T-cell (primary cell): ENCODE measurements at places on chromosomes 12 and 14. TPM values are rescaled to one million over a fixed set of nuclear protein-coding genes. Genes with fewer than 3 reads are reported as not detected.

The OAS3 gene
- total RNA-seq: 18.8 TPM

The SDR39U1 gene
- 109 TPM for total RNA-seq

- no peak for DNase-seq
- H3K36me3 ChIP-seq: no peaks in the 10 kb centered on the region
- no peak overlapping the region for H3K4me3 ChIP-seq
- H3K27me3 ChIP-seq: no peaks in the 10 kb centered on the region
These were observed 11.4 kb downstream of the PYGL start for GRCh38 chr14:50932592-50933495.

GRCh38 chr14:57314396-57315089, 45.8 kb downstream of the AP5M1 start:
- no peak for DNase-seq
- no peak overlapping the region for H3K4me3 ChIP-seq

GRCh38 chr12:83615152-83615551, 928.4 kb downstream of the TMTC2 start:
- no peaks in the 10 kb centered on the region for H3K27me3 ChIP-seq
- H3K27ac ChIP-seq: no peak overlapping the region
- no peaks in the 10 kb centered on the region for H3K4me1 ChIP-seq

The EMP1 gene
- total RNA-seq: 4.3 TPM

The KRT78 gene
- not detected for total RNA-seq

GRCh38 chr14:74417201-74417600, 8.8 kb downstream of the SYNDIG1L start:
- peaks cover 6% of the 10 kb centered on the region for H3K27me3 ChIP-seq
- no peaks in the 10 kb centered on the region for H3K36me3 ChIP-seq
- H3K27ac ChIP-seq: no peak overlapping the region
- DNase-seq: no peak
- H3K4me1 ChIP-seq: no peaks in the 10 kb centered on the region
- no peak overlapping the region for H3K4me3 ChIP-seq

The NKX2-8 gene
- total RNA-seq: not detected

DNA sequence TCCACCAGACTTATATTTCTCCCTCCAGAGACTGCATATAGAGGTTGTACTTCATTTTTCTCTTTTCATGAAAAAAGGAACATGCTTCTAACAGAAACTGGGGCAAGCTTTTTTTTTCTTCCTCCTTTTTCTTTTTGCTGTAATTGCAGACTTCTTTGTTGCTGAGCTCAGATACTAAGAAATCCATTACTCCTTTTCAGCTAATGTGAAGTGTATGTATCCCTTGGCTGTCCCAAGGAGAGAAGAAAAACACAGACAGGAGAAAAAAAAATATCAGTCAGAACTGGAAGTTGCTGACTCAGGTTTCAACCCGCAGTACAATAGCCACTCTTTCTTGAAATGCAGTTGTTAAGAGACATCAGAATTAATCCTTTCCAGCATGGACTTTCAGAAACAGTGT, 1248.4 kb downstream of the LRFN5 start:
- no peaks in the 10 kb centered on the region for H3K36me3 ChIP-seq
- no peaks in the 10 kb centered on the region for H3K27me3 ChIP-seq
- no peak overlapping the region for H3K27ac ChIP-seq
- DNase-seq: no peak
- H3K4me3 ChIP-seq: no peak overlapping the region
- no peaks in the 10 kb centered on the region for H3K4me1 ChIP-seq

The GALNT4 gene
- 4.9 TPM for total RNA-seq

DNA sequence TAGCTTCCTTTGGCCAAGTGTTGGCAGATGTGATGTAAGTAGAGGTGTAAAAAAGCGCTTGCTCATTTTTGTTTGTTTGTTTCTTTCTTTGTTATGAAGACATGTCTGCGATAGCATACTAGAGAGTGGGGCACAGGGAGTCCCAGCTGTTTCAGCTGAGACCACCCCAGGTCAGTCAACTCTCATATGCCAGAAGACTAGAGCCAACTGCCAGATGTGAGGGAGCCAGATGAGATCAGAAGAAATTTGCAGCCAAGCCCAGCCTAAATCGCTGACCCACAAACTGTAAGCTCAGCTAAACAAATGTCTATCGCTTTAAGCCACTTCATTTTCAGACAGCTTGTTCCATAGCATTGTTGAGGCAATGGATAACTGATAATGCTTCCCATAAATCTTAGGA, 397.1 kb downstream of the APAF1 start:
- H3K27ac ChIP-seq: no peak overlapping the region
- H3K4me3 ChIP-seq: no peak overlapping the region
- H3K4me1 ChIP-seq: no peaks in the 10 kb centered on the region
- H3K36me3 ChIP-seq: no peaks in the 10 kb centered on the region

- H3K4me1 ChIP-seq: no peaks in the 10 kb centered on the region
- no peak for DNase-seq
- no peaks in the 10 kb centered on the region for H3K27me3 ChIP-seq
- no peak overlapping the region for H3K27ac ChIP-seq
- no peak overlapping the region for H3K4me3 ChIP-seq
These were observed 57.6 kb upstream of the CNTN1 start for GRCh38 chr12:40634517-40635131.

- H3K27me3 ChIP-seq: no peaks in the 10 kb centered on the region
- no peaks in the 10 kb centered on the region for H3K36me3 ChIP-seq
- H3K4me3 ChIP-seq: no peak overlapping the region
- H3K27ac ChIP-seq: no peak overlapping the region
These were observed 9.6 kb downstream of the PTPRB start for GRCh38 chr12:70627677-70628076.

GRCh38 chr12:75444429-75445136, 36.0 kb upstream of the GLIPR1 start:
- H3K4me1 ChIP-seq: no peaks in the 10 kb centered on the region
- DNase-seq: no peak
- no peak overlapping the region for H3K27ac ChIP-seq

The TTC9 gene
- total RNA-seq: 14.5 TPM

The DCN gene
- 3.4 TPM for total RNA-seq

The TMCC3 gene
- 0.35 TPM for total RNA-seq

- no peaks in the 10 kb centered on the region for H3K27me3 ChIP-seq
- no peak overlapping the region for H3K4me3 ChIP-seq
- no peaks in the 10 kb centered on the region for H3K4me1 ChIP-seq
- H3K36me3 ChIP-seq: peaks cover 3% of the 10 kb centered on the region
- no peak overlapping the region for H3K27ac ChIP-seq
These were observed 134.2 kb downstream of the TGFB3 start for GRCh38 chr14:75847584-75847983.

The GPRC5D gene
- total RNA-seq: not detected

DNA sequence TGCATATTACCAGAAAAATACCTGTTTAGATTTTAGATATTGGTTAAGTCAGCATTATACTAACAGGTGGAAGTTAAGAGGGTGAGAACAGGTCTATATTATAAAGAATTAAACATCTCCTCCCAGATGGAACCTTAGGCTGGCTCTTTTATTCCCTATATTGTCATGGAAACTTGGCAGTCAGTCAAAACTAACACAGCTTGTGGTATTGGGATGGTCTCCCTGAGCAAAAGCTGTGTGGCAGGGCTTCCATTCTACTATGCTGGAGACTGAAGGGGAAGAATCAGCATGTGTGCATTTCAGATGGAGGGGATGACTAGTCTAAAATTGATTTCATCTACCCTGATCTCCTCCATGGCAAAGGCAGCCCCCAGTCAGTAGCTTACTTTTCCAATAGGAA, 66.7 kb downstream of the SMOC1 start:
- H3K27me3 ChIP-seq: no peaks in the 10 kb centered on the region
- H3K4me1 ChIP-seq: no peaks in the 10 kb centered on the region
- H3K4me3 ChIP-seq: no peak overlapping the region

DNA sequence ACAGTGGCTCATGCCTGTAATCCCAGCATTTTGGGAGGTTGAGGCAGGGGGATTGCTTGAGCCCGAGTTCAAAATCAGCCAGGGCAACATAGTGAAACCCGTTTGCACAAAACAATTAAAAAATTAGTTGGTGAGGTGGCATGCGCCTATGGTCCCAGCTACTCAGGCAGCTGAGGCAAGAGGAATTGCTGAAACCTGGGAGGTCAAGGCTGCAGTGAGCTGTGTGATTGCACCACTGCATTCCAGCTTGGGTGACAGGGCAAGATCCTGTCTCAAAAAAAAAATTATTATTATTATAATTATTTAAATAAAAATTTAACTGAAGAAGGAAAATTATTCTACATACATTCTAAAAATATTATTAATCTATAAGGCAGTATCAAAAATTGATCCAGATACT, 164.1 kb downstream of the ITPR2 start:
- no peak for DNase-seq
- no peak overlapping the region for H3K27ac ChIP-seq
- H3K4me1 ChIP-seq: no peaks in the 10 kb centered on the region
- no peak overlapping the region for H3K4me3 ChIP-seq
- no peaks in the 10 kb centered on the region for H3K36me3 ChIP-seq

GRCh38 chr12:26340649-26341048, 145.3 kb downstream of the SSPN start:
- DNase-seq: no peak
- no peak overlapping the region for H3K4me3 ChIP-seq
- no peak overlapping the region for H3K27ac ChIP-seq

The KRT7 gene
- not detected for total RNA-seq

- H3K4me3 ChIP-seq: no peak overlapping the region
- no peak for DNase-seq
- no peaks in the 10 kb centered on the region for H3K27me3 ChIP-seq
- H3K4me1 ChIP-seq: peaks cover 8% of the 10 kb centered on the region
- peaks cover 38% of the 10 kb centered on the region for H3K36me3 ChIP-seq
These were observed 35.6 kb upstream of the GPR68 start for GRCh38 chr14:91280129-91280528.

GRCh38 chr12:25106818-25107217, 88.1 kb downstream of the DNAI7 start:
- no peak for DNase-seq
- no peak overlapping the region for H3K27ac ChIP-seq
- no peaks in the 10 kb centered on the region for H3K27me3 ChIP-seq
- no peaks in the 10 kb centered on the region for H3K4me1 ChIP-seq
- no peak overlapping the region for H3K4me3 ChIP-seq
- H3K36me3 ChIP-seq: peaks cover 37% of the 10 kb centered on the region

DNA sequence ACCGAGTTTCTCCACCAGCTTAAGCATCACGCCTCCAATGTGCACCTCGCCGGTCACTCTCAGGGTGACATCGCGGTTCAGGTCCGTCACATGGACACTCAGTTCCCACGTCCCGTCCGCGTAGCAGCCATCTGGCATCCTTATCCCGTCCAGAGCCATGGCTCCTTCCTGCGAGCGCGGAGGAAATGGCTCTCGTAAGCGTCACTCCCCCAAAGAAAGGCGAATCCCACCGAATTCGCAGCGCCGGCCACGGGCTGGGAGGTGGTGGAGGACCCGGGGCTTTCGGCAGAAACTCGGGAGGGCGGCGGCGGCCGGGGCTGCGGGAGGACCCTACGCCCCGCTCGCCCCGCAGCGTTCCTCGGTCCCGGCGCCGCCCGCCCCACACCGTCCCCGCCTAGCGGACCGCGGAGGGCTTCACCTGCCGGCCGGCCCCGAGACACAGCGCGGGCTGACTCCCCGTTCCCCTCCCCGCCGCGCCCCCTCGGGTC, 396 bp downstream of the FERMT2 start:
- peak overlapping the region; percentile 95 for H3K4me3 ChIP-seq
- no peaks in the 10 kb centered on the region for H3K36me3 ChIP-seq
- no peak for DNase-seq

GRCh38 chr12:1572731-1573130, 21.6 kb downstream of the FBXL14 start:
- no peaks in the 10 kb centered on the region for H3K36me3 ChIP-seq
- H3K4me1 ChIP-seq: no peaks in the 10 kb centered on the region
- H3K27ac ChIP-seq: no peak overlapping the region
- no peak for DNase-seq
- H3K4me3 ChIP-seq: no peak overlapping the region

- no peaks in the 10 kb centered on the region for H3K27me3 ChIP-seq
- H3K4me3 ChIP-seq: no peak overlapping the region
- no peak for DNase-seq
- H3K4me1 ChIP-seq: no peaks in the 10 kb centered on the region
These were observed 296.2 kb upstream of the FLRT2 start for GRCh38 chr14:85233756-85234155.

DNA sequence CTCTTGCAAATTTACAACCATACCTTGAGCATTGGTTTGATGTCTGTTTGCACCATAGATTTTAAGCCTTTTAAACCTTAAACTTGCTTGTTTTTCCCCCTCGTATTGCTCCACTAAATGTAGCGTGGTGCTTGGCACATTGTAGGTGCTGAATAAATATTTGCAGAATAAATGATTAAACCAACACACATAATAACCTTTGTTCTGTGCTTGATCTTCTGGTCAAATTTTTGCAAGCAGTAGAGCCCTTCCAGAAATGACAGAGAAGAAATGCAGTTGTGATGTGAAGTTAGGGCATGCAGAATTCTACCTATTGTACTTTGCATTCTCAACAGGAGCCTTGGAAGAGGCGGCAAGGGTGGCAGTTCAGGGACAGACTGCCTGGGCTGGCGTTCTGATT, 394.4 kb upstream of the TBX3 start:
- no peak overlapping the region for H3K4me3 ChIP-seq
- no peak for DNase-seq
- H3K36me3 ChIP-seq: no peaks in the 10 kb centered on the region
- H3K27me3 ChIP-seq: no peaks in the 10 kb centered on the region

The NKX2-1 gene
- total RNA-seq: not detected
